ENCODE measurements at places on chromosomes 1 and 21.

- DNase-seq, result no peak
These were observed 10.3 kb downstream of the FBXO28 start for GRCh38 chr1:224124220-224124619.

GRCh38 chr1:225735252-225736149 lies 42.1 kb upstream of the SRP9 start:
- DNase-seq, result no peak

GRCh38 chr1:11930571-11931445 lies 3.7 kb upstream of the PLOD1 start:
- no peak for DNase-seq

- DNase-seq, result no peak
These were observed 1440.3 kb downstream of the NCAM2 start for GRCh38 chr21:22438428-22439086.

DNA sequence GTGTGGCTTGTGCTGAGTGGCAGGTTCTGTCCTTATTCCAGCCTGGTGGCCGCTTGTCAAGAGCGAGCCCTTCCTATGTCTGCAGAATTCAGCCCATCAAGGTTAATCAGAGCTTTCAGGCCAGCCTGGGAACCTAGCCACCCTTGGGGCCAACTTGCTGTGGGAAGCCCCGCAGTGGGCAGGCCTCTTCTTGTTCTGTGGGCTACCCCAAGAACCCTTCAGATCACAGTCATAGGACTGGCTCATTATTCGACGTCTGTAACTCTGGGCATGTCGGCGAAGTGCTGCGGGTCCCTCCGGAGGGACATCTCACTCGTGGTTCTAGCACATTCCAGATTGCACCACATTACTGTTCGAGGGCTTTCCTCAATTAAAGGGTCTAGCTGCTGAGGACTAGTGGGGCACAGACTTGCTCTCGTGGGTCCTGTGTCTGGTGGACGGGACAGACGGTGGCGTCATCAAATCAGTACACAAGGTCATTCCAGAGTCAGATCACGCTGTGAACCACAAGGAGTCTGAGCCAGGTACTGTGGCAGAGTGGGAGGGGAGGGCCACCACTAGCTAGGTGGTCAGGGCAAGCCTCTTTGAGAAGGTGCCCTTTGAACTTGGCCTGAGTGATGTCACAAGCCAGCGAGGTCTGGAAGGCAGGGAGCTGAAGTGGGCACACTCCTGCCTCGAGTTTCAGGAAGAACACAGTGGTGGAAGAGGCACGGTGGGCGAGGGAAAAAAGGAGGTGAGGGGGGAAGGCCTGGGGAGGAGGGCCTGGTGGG lies 20.3 kb upstream of the TNFRSF1B start:
- no peak for DNase-seq

DNA sequence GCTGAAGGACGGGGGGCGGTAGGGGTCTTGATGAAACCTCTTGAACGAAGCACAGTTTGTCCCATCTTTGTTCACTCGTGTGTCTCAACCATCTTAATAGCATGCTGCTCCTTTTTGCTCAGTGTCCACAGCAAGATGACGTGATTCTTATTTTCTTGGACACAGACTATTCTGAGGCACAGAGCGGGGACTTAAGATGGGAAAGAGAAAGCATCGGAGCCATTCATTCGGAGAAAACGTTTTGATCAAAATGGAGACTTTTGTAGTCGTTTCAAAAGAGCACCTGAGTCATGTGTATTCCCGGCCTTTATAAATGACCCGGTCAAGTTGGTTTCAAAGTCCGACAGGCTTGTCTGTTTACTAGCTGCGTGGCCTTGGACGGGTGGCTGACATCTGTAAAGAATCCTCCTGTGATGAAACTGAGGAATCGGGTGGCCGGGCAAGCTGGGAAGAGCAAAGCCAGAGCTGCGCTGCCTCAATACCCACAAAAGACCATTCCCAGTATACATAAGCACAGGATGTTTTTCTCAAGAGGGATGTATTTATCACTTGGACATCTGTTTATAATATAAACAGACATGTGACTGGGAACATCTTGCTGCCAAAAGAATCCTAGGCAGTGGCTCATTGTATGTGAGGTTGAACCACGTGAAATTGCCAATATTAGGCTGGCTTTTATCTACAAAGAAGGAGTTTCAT lies 18.5 kb downstream of the ETS2 start:
- no peak for DNase-seq

GRCh38 chr1:30724175-30724574 lies 790 bp upstream of the MATN1 start:
- DNase-seq, result no peak

GRCh38 chr1:52669696-52670095 lies 28.5 kb downstream of the COA7 start:
- no peak for DNase-seq

GRCh38 chr1:197876894-197877293 lies 25.5 kb upstream of the C1orf53 start:
- DNase-seq, result no peak

- DNase-seq, result no peak
These were observed 47.9 kb downstream of the SERBP1 start for GRCh38 chr1:67382292-67382691.

DNA sequence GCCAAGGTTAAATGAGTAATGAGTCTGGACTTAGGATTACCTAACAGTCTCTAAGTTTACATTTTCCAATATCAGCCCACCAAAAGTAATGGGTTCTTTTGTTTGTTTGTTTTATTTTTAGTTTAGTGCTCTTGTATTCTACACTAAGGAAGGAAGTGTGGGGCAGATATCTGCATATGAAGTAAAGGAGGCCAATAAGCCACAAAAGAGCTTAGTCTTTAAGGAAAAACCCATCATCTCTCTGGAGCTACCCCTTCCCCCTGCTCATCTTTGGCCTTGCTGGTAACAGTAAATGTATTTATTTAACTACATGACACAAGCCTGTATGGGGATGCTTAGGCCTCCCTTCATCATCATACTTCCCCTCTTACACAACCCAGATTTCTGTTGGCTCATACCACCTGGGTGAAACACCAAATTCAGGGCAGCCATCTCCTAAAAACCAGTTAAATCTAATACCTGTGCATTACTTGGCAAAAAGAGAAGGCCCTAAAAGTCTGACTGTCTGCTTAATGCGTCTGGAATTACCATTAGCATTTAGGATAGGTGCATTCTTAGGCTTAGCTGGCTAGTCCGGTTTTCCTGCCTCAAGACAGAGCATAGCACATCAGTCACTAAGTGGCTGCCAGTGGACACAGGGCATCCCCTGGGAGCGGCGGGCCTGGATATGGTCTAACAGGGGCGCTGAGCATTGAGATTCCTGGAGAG lies 96.8 kb upstream of the ADGRL2 start:
- no peak for DNase-seq

- DNase-seq, result no peak
These were observed 235.3 kb downstream of the FAF1 start for GRCh38 chr1:50724626-50725286.

DNA sequence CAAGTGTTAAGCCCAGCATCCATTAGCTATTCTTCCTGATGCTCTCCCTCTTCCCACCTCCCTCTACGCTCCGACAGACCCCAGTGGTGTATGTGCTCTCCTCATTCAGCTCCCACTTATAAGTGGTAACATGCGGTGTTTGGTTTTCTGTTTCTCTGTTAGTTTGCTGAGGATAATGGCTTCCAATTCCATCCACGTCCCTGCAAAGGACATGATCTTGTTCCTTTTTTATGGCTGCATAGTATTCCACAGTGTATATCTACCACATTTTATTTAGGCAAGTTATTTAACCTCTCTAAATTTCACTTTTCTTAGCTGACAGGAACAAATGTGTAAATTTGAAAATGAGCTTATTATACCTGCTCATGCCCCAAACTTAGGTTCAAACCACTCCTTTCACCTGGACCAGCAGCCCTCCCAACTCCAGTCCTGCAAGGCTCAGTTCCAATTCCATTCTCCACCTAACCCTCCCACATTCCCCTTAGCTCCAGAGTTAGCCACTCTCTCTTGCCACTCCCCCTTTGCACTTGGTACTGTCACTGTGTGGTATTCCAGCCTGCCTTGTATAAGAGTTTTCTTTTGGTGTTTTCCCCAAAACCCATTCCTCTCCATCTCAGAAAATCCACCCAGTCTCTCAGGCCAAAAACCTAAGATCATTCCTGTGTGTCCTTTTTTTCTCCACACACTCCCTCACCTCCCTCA lies 1.7 kb upstream of the PEF1 start:
- no peak for DNase-seq

DNA sequence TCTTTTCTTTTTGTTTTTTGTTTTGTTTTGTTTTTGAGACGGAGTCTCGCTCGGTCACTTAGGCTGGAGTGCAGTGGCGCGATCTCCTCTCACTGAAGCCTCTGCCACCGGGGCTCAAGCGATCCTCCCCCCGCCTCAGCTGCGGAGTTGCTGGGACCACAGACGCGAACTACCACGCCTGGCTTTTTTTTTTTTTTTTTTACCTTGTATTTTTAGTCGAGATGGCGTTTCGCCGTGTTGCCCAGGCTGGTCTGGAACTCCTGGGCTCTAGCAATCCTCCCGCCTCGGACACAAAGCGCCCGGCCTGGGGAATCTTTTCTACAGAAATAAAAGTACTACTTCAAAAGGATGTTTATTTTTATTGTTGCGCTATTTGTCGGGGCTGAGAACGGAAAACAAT lies 1.1 kb upstream of the SETDB1 start:
- no peak for DNase-seq

DNA sequence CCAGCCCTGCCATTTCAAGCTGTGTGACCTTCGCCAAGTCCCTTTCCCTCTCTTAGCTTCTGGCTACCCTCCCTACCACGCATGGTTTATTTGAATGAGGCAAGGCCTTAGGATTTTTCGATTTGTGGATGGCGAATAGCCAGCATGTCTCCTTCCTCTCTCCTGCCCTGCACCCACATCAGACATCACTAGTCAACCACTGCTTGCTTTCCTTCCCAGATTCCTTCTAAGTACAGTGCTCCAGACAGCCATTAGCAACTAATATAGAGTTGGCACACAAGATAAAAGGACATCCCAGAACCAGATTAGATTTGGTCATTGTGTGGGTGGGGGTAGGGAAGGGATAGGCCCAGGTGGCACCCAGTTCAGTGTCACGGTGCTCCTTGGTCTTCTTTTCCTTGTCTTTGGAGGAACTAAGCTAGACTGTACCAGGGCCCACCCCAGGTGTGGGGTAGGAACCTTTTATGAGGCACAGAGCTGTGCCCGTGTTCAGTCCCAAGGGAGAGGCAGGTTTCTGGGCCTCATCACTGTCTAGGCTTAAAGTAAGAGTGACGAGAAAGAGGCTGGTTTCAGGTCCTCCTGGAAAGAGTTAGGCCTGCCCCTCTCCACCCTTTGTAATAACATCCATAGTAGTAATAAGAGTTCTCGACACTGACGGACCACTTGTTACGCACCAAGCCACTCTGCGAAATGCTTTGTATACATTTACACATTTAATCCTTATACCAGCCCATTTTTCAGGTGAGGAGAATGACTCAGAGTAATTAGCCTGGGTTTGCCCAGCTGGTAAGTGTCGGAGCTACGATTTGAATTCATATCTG lies 8.6 kb downstream of the ALPL start:
- DNase-seq, result no peak

GRCh38 chr1:41800311-41800829 lies 118.4 kb downstream of the HIVEP3 start:
- DNase-seq, result no peak

GRCh38 chr1:37595440-37596181 lies at the start of gene GNL2:
TSS of gene GNL2 (minus strand) at chr1:37595937. CDS start at chr1:37595822, 115 bp downstream.
- peak; percentile 95 for DNase-seq

DNA sequence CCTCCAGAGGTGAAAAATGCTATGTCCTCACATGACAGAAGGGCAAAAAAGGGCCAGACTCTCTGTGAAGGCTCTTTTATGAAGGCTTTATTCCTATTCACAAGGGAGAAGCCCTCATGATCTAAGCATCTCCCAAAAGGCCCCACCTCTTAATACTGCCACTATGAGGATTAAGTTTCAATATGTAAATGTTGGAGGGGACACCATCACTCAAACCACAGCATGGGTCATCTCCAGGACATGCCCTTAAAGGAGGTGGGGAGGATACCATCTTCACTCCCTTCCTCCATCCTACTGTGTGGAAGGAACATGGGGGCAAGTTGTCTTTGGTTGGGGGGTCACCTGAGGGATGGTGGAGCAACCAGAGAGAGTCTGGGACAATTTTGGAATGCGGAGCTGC lies 170.1 kb downstream of the TRIM33 start:
- no peak for DNase-seq

GRCh38 chr1:247401310-247402119 lies 14.5 kb upstream of the NLRP3 start:
- no peak for DNase-seq

DNA sequence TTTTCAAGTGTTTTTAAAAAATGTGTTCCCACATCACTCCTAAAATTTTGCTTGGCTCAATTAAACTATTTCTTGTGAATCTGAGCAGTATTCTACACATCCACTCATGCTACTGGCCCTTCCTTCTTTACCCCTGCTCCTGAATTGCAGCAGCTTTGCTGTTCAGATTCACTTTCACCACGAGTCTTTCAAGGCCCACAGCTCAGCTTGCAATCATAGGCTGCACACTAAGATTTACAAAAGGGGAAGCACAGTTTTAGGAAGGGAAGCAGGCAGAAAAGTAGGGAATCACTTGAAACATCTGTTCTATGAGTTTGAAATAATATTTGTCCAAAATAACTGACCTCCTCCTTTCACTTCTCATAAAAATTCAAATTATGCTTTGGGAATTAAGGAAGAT lies 70.9 kb upstream of the EDEM3 start:
- no peak for DNase-seq

DNA sequence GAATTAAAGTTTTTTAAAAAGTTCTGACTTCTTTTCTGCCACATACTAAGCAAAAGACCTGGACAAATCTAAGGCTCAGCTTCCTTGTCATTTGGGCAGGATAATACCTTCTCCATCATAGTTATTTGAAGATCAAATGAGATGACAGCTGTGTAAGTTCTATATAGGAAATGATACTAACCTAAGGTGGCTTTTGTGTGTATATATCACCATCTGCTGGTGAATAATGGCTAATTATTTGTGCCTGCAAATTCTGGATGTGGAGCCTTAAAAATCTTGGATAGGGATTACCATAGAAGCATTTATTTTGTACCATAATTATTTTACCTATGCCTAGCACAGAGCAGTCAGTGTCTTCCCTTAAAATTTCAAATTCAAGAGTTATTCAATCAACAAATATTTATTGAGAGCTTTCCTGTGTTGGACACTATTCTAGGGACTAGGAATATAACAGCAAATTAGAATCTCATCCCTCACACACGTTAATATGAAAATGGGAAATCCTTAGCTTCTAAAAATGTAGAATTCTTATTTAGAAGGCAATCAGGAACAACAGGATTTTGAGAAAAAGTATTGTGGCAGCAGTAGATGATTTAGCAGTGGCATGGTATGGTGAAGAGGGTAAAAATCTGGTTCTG lies 89.8 kb downstream of the TMEM200B start:
- DNase-seq, result no peak

GRCh38 chr1:246573491-246573890 lies 7.2 kb downstream of the CNST start:
- DNase-seq, result no peak

- no peak for DNase-seq
These were observed 3.8 kb upstream of the EPB41 start for GRCh38 chr1:28910379-28911115.
